Testis (tissue), 5 donors: ENCODE measurements at places on chromosomes 16 and 17. TPM values are rescaled to one million over a fixed set of nuclear protein-coding genes. Genes with fewer than 3 reads are reported as not detected.

- no peaks in the 10 kb centered on the region for H3K27me3 ChIP-seq
- H3K4me3 ChIP-seq: no peak overlapping the region
- H3K27ac ChIP-seq: no peak overlapping the region
- peaks cover 4% of the 10 kb centered on the region for H3K4me1 ChIP-seq
- no peak for DNase-seq
- no peaks in the 10 kb centered on the region for H3K36me3 ChIP-seq
These were observed 61.4 kb downstream of the SRL start for GRCh38 chr16:4180511-4180910.

DNA sequence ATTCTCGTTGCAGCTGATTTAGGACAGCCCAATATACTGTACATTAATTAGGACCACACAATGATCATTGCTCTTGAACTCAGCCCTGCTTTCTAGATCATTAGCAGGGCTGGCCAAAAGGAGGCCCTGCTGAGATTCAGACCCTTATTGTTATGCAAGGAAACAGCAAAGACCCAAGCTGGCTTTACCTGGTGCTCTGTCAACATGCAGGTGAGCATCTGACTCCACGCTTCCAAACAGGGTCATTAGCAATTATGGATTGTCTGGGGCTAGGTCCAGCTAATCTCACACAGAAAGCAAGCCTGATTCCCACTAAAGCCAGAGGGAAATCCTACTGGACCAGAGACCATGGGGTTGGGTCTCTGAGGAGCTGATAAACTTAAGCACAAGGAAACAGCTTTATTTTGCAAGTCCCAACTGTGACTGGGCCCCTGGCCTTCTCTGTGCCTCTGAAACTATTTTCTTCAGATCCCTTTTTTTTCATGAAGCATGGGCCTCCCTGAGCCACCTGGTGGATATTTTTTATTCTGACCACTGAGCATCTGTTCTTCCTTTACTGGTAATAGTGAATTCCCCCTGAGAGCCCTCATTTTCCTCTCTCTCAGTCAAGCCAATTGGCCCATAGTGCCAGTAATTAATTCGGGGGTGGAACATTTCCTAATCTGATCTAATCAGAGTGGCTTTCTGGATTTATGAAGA, 236.1 kb downstream of the GRIN2A start:
- no peaks in the 10 kb centered on the region for H3K36me3 ChIP-seq
- DNase-seq: no peak

Gene DHRS7C
- not detected for total RNA-seq

- H3K27me3 ChIP-seq: no peaks in the 10 kb centered on the region
- H3K36me3 ChIP-seq: no peaks in the 10 kb centered on the region
- no peak overlapping the region for H3K4me3 ChIP-seq
- DNase-seq: no peak
- H3K4me1 ChIP-seq: peaks cover 7% of the 10 kb centered on the region
These were observed 53.1 kb downstream of the CFDP1 start for GRCh38 chr16:75379911-75380847.

DNA sequence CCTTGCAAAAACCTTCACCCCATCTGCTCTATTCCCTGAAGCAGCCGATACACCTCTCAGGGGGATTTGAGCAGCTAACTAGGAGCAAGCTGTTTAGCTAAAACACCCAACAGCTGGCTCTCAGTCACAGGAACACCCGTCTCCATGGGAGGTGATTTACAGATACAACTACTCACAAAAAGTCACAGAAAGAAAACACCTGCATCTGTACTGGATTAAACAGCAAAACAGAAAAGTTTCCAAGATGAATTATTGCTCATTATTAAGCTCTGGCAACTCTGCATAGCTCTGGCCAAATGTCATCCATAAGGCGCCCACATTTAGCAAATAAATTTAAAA, 22.3 kb downstream of the GJC1 start:
- DNase-seq: no peak
- no peaks in the 10 kb centered on the region for H3K36me3 ChIP-seq
- H3K27me3 ChIP-seq: no peaks in the 10 kb centered on the region
- no peaks in the 10 kb centered on the region for H3K4me1 ChIP-seq
- H3K4me3 ChIP-seq: no peak overlapping the region

Gene BICDL2
- total RNA-seq: 1.3 TPM

DNA sequence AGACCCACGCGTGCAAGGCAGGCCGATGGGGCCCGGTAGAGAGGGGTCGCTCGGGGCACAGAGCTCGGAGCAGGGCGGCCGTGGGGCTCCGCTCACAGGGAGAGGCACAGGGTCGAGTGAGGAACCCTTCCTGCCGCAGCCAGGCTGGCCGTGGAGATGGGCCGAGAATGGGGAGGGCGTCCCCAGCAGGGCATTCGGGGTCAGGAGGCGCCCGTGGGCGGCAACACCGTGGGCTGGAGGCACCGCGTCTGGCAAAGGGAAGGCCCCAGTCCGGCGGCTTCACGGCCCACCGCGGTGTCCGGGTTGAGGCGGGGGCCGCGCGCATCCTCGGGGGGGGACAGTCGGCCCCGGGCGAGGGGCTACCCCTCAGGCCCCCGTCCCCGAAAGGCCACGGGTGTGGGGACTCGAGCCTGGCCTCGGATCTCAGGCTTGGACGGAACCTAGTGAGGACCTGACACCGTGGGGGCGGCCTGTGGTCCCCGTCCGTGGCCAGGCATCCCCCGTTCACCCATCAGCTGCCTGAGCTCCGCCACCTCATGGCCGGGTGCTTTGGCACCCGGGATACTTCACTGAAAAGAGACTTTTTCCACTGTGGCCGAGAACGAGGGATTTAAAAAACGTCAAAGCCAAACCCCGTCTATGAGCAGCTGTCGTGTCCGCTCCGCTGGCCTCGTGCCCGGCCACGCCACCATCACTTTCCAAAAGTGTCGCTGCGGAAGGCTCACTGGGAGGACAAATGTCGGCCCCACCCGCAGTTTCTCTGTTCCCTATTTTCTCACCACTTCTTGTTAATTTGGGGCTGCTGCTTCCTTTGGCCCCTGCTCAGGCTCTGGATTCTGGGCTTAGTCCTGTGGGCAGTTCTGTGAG, 73.6 kb downstream of the METRNL start:
- H3K4me1 ChIP-seq: peaks cover 9% of the 10 kb centered on the region
- no peak overlapping the region for H3K4me3 ChIP-seq
- H3K36me3 ChIP-seq: no peaks in the 10 kb centered on the region
- DNase-seq: peak; percentile 30
- H3K27me3 ChIP-seq: no peaks in the 10 kb centered on the region

DNA sequence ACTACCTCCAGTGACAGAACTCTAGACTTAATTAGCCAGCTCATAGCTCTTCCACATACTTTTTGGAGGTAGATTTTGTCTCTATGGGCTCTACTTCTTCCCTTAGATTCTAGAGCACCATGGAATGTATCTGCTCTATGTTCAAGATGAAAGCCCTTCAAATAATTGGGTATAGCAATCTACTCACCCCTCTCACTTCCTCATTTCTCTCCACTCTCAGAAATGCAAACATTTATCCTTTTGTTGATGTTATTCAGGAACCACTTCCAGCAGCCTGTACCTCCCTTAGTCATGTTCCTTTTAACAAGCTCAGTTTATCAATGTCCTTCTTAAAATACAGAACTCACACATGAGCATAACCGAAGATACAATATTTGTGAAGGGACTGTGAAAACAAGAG, 78.5 kb downstream of the GRIN2A start:
- no peaks in the 10 kb centered on the region for H3K36me3 ChIP-seq
- no peak overlapping the region for H3K4me3 ChIP-seq
- no peaks in the 10 kb centered on the region for H3K27me3 ChIP-seq
- no peak overlapping the region for H3K27ac ChIP-seq
- DNase-seq: no peak

DNA sequence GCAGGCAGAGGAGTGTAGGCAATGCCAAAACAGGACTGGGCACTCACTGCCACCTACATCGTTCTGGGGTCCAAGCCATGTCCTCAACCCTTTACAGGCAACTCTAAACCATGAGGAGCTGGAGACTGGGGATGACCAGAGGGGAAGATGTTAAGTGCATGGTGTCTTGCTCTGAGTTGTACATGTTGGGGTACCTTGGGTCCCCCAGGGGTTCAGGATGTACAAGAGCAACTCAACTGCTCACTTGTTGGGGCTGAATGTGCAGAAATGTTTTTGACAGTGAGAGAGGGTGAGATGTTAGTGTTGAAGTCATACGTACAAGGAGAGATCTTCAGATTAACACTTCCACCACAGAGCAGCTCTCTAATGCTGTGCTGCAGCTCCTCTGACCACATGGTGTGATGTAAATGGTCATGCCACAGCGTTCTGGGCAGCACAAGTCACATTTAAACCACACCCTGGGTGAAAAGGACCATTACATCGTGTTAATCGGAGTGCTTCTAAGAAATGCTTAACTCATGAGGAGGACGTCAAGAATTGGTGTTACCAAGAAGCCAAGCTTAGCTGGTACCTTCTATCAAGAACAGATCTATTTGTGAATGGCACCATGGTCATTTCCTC, 2.4 kb downstream of the CCL18 start:
- no peaks in the 10 kb centered on the region for H3K36me3 ChIP-seq
- no peaks in the 10 kb centered on the region for H3K27me3 ChIP-seq
- DNase-seq: no peak
- no peaks in the 10 kb centered on the region for H3K4me1 ChIP-seq
- no peak overlapping the region for H3K4me3 ChIP-seq
- H3K27ac ChIP-seq: no peak overlapping the region

DNA sequence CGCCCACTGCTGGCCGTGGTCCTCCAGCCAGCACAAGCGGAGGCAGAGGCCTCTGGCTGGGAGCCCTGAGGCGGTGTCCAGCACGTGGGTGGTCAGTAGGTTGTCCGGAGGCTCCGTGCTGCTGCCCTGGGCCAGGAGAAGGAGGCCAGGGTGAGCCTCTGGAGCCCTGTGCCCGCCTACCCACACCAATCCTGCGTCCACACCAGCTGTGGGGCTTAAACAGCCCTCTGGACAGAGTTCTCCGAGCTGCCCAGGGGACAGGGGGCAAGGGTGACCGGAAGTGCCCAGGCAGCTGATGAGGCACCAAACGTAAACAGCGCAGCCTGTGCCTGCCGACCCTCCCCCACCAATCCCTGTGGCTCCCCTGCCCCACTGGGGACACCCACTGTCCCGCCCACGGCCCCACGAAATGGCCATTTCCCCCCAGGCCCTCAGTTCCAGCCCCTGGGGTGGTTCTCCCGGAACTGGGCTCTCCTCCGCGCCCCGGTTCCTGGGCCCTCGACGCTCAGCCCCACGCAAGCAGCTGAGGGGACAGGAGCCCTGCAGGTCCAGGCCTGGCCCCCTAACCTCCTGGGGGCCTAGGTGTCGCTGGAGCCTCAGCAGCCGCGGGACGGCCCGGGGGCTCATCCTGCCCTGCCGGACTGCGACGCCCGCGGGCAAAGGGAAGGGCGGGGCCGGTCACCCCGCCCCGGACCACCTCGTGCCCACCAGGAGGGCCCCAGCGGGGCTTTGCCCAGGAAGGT, 27.9 kb upstream of the DBNDD1 start:
- peaks cover 14% of the 10 kb centered on the region for H3K4me1 ChIP-seq
- peak overlapping the region; percentile 65 for H3K4me3 ChIP-seq
- H3K36me3 ChIP-seq: no peaks in the 10 kb centered on the region
- no peaks in the 10 kb centered on the region for H3K27me3 ChIP-seq
- peak overlapping the region; percentile 87 for H3K27ac ChIP-seq

Gene CDRT15
- total RNA-seq: 3.2 TPM

GRCh38 chr16:700684-701584, 4.7 kb downstream of the FBXL16 start:
- no peak overlapping the region for H3K27ac ChIP-seq
- H3K4me1 ChIP-seq: no peaks in the 10 kb centered on the region
- no peaks in the 10 kb centered on the region for H3K27me3 ChIP-seq
- no peak for DNase-seq
- H3K36me3 ChIP-seq: no peaks in the 10 kb centered on the region

Gene HOXB1
- not detected for total RNA-seq

DNA sequence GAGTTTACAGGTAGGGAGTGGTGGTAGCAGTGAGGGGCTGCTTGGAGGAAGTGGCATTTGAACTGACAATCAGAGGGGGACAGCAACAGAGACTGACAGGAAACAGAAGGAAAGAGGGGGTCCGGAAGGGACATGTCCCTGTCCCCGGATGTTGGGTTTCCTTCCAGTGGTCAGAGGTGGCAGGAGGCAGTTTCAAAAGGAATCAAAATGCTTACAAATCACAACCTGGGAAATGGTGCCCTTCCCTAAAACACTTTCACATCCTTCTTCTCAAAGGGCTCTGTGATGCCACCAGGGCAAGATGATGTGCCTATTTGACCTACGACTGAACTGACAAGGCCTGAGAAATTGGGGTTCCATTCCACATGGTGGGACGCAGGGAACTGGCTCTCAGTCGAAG, 19.7 kb downstream of the ADGRG1 start:
- H3K36me3 ChIP-seq: no peaks in the 10 kb centered on the region
- H3K4me1 ChIP-seq: peaks cover 17% of the 10 kb centered on the region
- no peak overlapping the region for H3K4me3 ChIP-seq
- DNase-seq: no peak
- peak overlapping the region; percentile 3 for H3K27ac ChIP-seq
- H3K27me3 ChIP-seq: no peaks in the 10 kb centered on the region

DNA sequence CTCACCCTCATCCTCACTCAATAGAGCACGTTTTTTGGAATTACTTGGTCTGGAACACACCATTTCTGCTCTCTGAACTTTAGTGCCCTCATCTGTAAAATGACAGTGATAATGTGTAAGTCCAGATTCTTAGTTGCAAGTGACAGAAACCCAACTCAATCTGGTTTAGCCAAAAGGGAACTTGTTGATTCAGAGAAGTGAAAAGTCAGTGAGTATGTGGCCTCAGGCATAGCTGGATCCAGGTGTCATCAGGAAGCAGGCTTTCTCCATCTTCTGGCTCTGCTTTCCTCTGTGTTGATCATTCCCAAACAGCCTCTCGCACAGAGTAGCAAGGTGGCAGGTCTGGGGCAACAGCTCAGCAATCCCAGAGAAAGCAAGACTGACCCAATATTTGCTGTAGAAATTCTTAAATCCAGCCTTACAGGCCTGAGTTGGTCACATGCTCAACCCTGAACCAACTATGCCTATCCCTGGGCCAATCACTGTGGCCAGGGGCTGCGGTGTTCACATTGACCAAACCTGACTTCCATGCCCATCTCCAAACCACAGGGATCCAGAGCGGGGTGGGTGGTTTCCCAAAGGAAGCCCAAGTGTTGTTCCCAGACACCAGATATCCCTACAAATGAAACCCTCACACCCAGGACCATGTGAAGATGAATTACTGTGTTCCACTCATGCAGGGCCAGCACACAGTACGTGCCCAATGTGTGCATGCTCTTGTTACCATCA, 23.3 kb upstream of the ALKBH5 start:
- H3K27ac ChIP-seq: no peak overlapping the region
- no peaks in the 10 kb centered on the region for H3K36me3 ChIP-seq
- H3K4me1 ChIP-seq: peaks cover 14% of the 10 kb centered on the region

GRCh38 chr16:83954577-83955016, 1.6 kb downstream of the OSGIN1 start:
- no peak overlapping the region for H3K4me3 ChIP-seq
- H3K4me1 ChIP-seq: peaks cover 28% of the 10 kb centered on the region
- no peaks in the 10 kb centered on the region for H3K27me3 ChIP-seq
- H3K36me3 ChIP-seq: no peaks in the 10 kb centered on the region
- peak; percentile 70 for DNase-seq
